ENCODE measurements at places on chromosomes 7 and 10.

DNA sequence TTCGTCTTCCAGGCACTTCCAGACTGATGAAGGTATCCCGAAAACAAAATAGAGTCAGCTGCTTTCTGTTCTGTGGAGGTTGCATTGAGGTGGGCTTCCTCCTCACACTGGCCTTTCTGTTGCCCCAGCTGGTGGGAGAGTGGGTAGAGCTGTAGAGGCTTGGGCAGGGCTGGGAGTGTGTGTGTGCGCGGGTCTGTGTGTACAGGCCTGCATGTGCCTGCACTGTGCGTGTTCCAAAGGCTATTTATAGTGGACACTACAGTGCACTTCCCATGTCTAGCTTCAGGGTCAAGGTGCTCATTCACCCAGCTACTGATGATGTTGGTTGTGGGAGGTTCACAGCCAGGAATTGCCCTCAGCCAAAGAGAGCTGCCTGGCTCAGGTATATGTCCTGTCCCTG lies 260.1 kb upstream of the HABP2 start:
- no peak for DNase-seq

GRCh38 chr10:88852327-88852726 lies 683 bp upstream of the ANKRD22 start:
- DNase-seq, result no peak

GRCh38 chr7:70630818-70631457 lies 501.0 kb upstream of the GALNT17 start:
- DNase-seq, result no peak

DNA sequence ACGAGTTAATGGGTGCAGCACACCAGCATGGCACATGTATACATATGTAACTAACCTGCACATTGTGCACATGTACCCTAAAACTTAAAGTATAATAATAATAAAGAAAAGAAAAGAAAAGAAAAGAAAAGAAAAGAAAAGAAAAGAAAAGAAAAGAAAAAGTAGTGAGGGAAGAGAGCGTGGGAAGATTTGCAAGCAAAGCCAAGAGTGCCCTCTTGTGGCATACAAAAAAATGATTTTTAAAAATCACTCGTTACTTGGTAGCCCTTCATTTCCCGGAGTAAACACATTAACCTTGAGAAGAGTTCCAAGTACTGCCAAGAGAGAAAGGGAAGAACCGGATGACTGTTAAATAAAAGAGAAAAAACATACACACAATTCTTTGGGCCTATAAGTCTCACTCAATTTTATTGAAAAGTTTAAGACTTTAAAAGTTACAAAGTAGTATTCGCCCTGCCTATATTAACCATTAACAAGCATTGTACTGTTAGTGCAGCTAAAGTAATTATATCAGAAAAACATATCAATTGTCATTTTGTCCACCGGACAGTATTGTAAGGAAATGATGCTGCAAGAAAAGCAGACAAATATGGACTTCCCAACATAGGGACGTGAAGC lies 6.2 kb upstream of the CH25H start:
- no peak for DNase-seq

- no peak for DNase-seq
Observed at GRCh38 chr10:45151467-45152214, 150.9 kb downstream of the ZNF22 start.

DNA sequence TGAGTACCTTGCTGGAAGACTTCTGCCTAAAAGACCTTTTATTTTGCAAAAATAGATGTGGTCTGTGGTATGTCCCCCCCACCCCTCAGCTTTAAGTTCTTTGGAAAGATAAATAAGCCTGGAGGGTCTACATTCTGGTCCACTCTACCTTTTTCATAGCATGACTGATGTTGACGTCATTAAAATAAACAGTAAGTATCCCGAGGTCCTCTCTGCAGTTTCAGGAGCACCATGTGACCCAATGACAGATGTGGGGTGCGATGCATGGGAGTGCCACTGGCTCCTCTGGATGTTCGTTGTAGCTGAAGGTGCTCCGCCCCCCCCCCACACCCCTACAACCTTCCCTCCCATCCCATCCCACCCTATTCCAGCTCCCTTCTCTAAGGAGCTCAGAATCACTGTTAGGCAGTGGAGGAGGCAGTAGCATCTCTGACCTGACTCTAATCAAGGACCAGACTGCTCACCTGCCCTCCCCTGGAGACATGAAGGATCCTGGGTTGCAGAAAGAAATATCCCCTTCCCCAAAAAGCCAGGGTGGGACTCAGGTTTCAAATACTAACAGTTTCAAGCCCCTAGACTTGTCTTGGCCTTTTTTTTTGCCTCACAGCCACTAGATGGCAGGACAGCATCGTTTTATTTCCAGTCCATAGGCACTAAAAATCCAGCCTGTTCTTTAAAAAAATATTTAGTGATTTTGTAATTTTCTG lies 25.1 kb downstream of the CASP7 start:
- no peak for DNase-seq

DNA sequence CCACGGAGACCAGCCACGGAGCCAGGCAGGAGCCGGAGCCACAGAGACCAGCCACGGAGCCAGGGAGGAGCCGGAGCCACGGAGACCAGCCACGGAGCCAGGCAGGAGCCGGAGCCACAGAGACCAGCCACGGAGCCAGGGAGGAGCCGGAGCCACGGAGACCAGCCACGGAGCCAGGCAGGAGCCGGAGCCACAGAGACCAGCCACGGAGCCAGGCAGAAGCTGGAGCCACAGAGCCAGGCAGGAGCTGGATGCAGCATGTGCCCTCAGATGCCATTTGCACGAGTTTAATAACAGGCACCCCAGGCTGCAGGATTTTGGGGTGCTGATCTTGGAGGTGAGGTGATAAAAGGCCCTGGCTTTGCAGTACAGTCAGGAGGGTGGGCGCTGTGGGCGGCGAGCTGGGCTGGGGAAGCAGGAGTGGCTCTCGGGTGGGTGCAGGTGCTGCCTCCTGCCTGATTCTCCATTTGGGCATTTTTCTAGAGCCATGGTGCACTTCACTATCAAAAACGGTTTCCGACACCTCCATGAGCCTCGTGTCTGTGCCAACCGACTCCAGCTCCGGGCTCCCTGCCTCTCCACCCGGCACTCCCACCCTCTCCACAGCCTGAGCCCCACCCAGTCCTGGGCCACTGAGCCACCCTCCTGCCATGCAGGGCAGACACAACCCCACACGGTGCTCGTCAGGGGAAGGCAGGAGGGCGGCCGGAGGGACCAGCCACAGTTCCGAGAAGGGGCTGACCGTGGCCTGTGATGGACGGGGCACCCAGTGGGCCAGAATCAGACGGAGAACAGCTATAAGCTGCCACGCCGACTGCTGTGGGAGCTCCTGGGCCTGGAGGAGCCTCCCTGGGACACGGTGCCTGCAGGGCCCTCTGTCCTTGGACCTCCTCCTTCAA lies 40.8 kb upstream of the NKX6-2 start:
- DNase-seq, result no peak

- DNase-seq, result no peak
Observed at GRCh38 chr10:127610816-127611215, 61.7 kb downstream of the NPS start.

GRCh38 chr7:70360557-70360956 lies 762.3 kb downstream of the AUTS2 start:
- DNase-seq, result no peak

DNA sequence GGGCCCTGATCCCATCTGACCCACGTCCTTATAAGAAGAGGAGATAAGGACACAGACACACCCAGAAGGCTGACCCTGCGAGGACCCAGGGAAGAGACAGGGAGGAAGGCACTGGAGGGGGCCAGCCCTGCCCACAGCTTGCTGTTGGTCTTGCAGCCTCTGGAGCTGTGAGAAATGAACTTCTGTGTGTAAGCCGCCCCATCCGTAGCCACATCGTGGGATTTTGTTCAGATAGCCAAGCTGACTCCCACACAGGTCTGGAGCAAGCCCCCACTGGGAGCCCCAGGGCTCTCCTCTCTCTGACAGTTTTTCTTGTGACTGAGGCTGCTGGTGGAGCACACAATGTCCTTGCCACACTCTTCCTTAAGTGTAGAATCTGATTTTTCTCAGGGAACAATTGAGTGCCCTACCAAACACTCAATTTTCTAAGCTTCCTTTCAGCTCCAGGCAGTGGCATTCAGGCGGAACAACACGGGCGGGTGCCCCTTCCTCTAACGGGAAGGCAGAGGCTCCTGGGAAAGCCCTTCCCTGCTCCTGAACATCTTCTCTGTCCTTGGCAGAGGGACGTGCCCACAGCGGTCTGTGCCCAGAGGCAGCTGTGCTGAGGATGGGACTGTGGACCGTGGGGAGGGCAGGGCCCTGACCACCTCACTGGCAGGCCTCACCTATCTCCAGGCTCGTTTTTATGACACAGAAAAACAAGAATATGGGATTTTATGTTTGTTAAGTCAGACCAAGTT lies 160.6 kb upstream of the SHH start:
- DNase-seq, result no peak

DNA sequence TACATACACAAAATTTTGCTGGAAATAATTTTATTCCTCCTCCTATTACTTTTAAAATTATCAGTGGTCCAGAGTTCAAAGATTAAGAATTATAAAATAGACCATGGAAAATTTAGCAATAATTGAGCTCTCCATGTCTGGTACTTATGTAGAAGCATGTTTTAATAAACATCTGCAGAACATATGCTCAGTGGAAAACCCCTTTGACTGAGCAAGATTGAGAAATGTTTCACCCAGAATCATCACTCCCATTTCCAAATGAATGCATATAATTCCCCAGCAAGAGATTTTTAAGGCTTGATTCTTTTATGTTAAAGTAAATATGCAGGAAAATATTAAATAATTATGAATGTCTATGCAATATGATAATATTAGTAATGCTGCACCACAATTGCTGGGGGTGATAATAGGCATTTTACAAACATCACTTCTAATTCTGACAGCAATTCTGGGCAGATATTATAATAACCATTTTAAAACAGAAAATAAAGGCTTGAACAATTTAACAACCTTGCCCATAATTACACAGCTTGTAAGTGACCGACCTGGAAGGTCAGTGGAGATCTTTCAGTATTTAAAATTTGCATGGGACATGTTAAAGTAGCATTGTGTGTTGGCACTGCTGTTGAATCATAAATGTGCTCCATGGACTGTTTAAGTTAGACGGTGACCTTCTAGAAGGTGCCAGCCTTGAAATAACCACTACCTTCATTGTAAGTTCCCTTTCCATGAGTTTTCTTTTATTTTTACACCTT lies 45.6 kb upstream of the TES start:
- no peak for DNase-seq

GRCh38 chr7:21869785-21870402 lies 75.8 kb downstream of the CDCA7L start:
- no peak for DNase-seq

- no peak for DNase-seq
Observed at GRCh38 chr7:47782792-47783191, 165.5 kb downstream of the PKD1L1 start.

GRCh38 chr7:22601408-22601807 lies 101.4 kb upstream of the STEAP1B start:
- no peak for DNase-seq

DNA sequence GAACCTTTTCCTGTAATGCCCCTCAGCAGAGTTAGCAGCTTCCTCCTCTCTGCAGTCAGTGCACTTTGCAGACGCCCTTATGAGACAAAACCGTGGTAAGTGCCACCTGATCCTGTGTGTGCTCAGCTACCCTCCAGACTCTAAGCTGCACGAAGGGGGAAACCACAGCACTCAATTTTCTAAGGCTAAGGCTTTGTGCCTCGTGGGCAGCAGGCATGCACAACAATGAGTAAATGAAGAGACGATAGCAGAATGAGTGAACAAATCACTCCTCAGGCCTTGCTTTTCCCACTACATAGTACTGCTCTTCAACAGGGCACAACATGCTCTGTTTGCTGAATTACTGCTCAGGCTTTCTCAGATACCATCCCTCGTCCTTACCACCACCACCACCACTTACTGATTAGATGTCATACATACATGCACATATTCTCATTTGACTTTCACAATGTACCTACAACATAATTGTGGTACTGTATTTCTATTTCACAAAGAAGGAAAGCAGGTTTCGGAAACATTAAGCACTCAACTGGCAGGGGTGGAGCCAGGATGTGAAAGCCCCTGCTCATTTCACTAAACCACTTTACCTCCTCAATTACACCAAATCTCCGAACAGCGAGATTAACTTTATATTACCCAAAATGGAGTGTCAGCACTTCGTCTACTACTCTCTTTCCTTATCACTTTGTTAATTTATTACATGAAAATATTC lies 85.4 kb downstream of the ICA1 start:
- no peak for DNase-seq

DNA sequence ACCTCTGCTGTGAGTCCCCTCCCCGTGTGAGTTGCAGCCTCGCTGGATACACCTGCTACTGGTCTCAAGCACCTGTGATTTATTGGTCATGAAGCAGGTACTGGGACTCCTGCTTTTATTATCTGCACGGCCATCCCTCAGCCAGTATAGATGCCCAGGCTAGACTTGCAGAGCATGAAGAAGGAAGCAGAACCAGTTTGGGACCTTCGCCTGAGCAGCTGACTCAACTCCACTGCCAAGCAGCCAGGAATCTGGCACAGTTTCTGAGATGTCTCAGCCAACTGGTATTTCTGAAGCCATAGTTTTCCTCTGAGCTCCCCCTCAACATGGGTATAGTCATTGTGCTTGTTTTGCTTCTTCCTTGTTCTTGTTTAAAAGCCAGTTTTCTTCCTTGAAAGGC lies 28.0 kb upstream of the SLC39A12 start:
- DNase-seq, result no peak

- DNase-seq, result no peak
Observed at GRCh38 chr10:16182688-16183087, 254.1 kb upstream of the PTER start.

DNA sequence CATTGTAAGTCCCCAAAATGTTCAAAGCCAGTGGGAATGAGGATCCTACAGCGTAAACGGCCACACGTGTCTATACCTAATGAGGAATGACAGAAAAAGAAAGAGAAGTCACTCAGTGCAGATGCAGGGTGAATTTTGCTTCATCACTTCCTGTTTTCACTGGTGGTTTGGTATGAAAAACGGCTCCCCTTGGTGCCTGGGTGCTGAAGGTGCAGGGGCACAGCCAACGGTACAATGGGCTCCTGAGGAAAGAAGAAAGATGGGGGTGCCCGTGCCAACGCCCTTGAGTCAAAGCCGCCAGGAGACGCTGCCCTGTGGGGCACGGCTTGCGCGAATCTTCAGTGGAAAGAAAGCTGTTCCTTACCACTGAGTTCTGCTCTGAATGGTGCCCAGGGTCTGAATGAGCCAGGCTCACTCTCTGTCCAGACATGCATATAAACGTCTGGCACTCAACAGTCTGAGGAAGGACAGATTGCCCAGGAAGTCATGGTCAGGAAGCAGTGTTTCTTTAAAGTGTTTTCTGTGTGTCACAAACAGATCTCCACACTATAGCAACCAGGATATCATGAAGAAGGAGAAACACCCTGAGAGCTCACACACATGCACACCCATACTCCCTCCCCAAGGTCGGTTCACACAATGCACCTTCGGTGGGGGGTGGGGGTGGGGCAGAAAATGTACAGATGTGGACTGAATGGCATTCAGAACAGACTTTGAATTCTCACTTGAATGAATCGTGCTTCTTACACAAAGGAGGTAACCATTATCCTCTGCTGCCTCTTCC lies 105.8 kb downstream of the ELMO1 start:
- no peak for DNase-seq

GRCh38 chr10:110747609-110748464 lies 103.7 kb downstream of the RBM20 start:
- no peak for DNase-seq

- no peak for DNase-seq
Observed at GRCh38 chr10:105291571-105291970, 650.5 kb downstream of the SORCS3 start.

Measured in anterior cingulate cortex (tissue), 58 donors.